ENCODE measurements at places on chromosomes 11 and 22.

GRCh38 chr22:25797498-25798290 lies 55.7 kb downstream of the MYO18B start:
- DNase-seq = no peak

- DNase-seq = no peak
Measured at GRCh38 chr22:30338802-30339201, 12.1 kb upstream of the TBC1D10A start.

- DNase-seq = no peak
Measured at GRCh38 chr11:44781655-44782054, 54.9 kb downstream of the TSPAN18 start.

DNA sequence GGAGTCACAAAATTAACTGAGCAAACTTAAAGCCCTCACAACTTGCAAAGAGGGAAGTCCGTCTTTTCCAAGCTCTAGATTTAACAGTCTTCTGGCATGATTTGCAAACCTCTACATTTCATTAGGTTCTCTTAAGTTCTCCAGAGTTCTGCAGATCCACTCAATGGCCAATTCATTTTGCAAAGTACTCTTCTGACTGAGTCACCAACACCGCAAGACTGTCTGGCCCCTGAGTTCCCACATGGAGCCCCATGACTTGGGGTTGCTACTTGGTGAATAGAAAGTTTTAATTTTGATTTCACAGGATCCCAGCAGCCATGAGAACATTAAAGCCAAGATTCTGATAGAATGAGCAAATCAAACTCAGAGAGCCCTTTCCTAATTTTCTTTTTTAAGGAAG lies 134.5 kb downstream of the PLEKHA7 start:
- DNase-seq = no peak

- DNase-seq = no peak
Measured at GRCh38 chr22:39526736-39527171, 5.8 kb downstream of the RPS19BP1 start.

- DNase-seq = no peak
Measured at GRCh38 chr11:64770120-64770519, 8.2 kb downstream of the SF1 start.

- DNase-seq = no peak
Measured at GRCh38 chr11:56103210-56103737, at the start of gene OR8H2. Gene OR8H2, plus strand, starts transcription at chr11:56103687. Its CDS starts 1,356 bp downstream, at chr11:56105043.

DNA sequence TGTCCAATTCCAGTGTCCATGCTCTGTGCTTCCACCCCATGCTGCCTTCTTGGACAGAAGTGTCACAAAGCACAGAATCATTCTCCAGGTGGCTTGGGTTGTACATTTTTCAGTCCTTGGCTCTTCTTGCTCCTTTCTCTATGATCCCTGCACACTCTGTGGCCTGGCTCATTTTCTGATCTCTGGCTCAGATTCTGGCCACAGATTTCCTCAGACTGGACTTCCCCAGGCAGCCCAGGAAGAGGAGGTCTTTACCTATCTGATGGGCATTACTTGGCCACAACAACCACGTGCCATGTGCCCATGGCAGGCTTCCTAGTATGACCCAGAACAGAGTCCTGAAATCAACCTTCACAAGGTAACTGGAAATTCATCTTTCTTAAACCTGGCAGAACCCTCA lies 27.2 kb downstream of the SYTL2 start:
- no peak for DNase-seq

GRCh38 chr11:87255589-87255988 lies 217.9 kb downstream of the TMEM135 start:
- no peak for DNase-seq

DNA sequence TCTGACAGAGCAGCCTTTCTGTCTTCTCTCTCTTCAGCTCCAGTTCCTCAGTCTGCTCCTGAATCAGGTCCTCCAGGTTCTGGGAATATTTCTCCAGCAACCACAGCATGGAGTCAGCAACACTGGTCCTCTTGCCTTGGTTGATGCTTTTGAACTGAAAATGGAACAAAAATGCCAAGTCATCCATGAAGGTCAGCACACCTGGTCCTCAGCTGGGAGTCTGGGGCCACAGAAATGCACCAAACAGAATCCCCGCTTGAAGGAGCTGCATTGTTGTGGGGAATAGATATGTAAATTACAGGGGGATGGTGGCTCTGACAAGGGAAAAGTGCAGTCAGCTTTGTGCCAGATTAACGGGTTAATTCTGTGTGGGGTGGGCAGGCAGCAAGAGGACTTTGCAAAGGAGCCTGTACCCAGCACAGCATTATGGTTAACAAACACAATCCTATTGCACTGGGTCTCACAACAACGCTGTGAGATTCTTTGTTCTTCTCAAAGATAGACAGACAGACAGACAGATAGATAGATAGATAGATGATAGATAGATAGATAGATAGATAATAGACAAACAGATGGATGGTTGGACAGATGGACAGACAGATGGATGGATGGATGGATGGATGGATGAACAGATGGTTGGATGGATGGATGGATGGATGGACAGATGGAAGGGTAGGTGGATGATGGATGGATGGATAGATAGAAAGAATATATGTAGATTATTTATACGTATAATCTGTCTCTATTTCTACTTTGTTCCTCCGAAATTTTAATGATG lies 33.8 kb upstream of the LRRC32 start:
- no peak for DNase-seq

DNA sequence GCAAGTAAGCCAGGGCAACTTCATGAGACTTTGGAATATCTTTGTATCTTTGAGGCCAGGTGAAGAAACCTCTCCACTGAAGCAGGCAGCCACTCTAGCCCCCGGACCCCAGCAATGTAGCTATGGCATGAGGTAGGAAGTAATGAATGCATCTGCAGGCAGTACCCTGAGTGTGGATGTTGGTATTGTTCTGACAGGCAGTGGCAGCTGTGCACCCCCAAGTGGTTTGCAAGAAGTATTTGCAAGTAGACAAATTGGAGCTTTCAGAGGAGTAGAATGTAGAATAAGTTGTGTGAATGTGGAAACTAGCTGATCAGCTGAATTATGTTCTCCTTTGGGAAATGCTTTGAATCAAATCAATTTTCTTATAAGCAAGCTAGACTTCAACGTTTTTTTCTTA lies 194.4 kb upstream of the PGR start:
- no peak for DNase-seq

DNA sequence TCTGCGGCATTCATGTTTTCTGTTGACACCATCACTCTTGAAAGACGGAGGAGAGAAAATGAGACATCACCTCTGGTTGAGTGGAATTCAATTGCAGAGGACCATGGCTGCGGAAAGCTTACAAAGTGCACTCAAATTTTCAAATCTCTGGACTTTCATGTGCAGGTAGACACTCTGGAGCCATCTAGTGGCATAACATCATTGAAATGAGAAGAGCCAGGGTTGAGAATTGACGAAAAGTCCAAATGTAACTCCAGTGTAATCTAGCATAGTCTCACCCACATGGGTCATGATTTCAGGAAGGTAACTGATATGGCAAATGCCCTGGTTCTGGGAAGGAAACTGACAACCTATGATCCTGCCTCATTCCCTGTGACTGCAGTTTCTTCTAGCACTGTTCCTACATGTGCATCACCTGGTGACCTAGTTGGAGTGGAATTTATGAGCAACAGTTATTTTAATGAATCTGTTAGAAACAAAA lies 687.8 kb downstream of the KCNA4 start:
- DNase-seq = no peak

DNA sequence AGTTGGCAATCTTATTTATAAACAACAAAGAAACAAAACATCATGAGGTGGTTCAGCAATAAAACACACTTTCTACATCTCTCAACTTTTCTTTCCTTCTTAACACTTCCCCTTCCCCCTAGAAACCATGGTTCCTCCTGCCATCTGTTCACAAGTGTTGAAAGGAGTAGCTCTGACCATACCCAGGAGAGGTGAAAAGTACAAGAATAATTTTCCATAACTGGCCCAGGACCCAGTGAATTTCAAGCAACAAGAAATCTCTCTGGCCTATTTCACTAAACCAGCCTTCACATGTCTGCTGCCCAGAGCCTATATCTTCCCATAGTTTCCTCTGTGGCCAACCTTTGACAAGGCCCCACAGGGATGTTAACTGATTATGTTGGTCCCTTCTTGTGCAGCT lies 98.2 kb upstream of the CEP126 start:
- no peak for DNase-seq
